Mucosa of gallbladder (tissue), 1 donor: ENCODE measurements at places on chromosomes 12 and 14.

DNA sequence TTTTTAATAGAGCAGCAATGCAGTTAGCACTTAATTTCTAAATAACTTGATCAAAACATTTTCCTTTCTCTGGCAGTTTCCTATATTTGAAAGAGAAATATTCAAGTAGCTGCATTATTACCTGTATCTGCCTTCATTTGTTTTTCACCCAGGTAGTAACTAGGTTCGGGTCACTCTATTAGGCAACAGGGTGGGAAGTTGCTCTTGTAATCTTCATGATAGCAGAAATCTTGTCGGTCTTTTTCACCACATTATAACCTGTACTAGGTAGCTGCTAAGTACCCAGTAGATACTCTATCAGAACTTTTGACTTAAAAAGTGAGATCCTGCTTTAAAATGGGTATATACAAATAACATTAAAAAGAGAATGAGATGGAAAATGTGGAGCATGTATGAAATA lies 2.4 kb upstream of the PIK3C2G start:
- DNase-seq = no peak

DNA sequence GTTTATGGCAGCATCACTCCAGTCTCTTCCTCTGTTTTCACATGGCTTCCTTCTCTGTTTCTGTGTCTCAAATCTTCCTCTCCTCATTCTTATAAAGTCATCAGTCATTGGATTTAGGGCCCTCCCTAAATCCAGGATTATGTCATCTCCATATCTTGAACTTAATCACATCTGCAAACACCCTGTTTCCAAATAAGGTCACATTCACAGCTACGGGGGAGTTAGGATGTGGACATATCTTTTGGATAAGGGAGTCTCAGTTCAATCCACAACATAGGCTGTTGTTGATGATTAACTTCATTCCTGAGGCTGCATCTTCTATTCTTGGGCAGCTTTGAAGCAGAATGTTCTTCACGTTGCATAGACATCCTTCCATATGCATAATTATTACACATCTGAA lies 40.3 kb upstream of the NTF3 start:
- no peak for DNase-seq

- DNase-seq = no peak
Measured at GRCh38 chr12:130498589-130499385, 161.1 kb downstream of the PIWIL1 start.

GRCh38 chr14:74836251-74836960 lies 39.5 kb downstream of the PROX2 start:
- no peak for DNase-seq
